ENCODE measurements at places on chromosomes 5 and 9. TPM values are rescaled to one million over a fixed set of nuclear protein-coding genes. Genes with fewer than 3 reads are reported as not detected.

CDC20B gene
- polyA plus RNA-seq = 0.22 TPM

MARVELD2 gene
- polyA plus RNA-seq = 5.7 TPM

- no peaks in the 10 kb centered on the region for H3K36me3 ChIP-seq
- no peak overlapping the region for H3K27ac ChIP-seq
- H3K27me3 ChIP-seq = no peaks in the 10 kb centered on the region
- no peak for DNase-seq
Observed at GRCh38 chr5:37494756-37495155, 115.6 kb downstream of the WDR70 start.

ABO gene
- not detected for polyA plus RNA-seq

DNA sequence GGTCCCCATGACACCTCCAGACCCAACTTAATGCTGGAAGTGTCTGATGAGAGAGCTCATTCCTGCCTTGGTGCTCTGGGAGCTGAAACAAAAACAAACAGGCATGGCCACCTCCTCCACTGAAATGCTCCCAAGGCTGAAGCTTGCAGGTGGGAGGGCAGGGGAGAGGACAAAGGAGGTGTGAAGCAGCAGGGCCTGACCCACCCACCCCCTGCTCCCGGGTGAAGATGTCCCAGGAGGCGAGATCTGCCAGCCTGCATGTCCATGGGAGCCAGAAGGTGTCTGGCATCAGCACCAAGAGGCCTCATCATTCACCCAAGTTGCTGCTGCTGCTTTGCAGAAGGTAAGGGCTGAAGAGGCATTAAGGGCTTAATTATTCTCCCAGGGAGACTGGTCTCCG is 4.2 kb upstream of the CCIN start:
- H3K27ac ChIP-seq = no peak overlapping the region
- no peaks in the 10 kb centered on the region for H3K36me3 ChIP-seq
- no peak for DNase-seq
- peaks cover 18% of the 10 kb centered on the region for H3K4me1 ChIP-seq
- H3K27me3 ChIP-seq = no peaks in the 10 kb centered on the region

GRCh38 chr5:132050136-132050535 is 10.3 kb upstream of the IL3 start:
- no peak overlapping the region for H3K27ac ChIP-seq
- no peak for DNase-seq
- no peaks in the 10 kb centered on the region for H3K36me3 ChIP-seq
- H3K4me1 ChIP-seq = no peaks in the 10 kb centered on the region

All from endothelial cell of umbilical vein (primary cell).